Fibroblast of villous mesenchyme (primary cell): ENCODE measurements at places on chromosomes 12 and 14.

DNA sequence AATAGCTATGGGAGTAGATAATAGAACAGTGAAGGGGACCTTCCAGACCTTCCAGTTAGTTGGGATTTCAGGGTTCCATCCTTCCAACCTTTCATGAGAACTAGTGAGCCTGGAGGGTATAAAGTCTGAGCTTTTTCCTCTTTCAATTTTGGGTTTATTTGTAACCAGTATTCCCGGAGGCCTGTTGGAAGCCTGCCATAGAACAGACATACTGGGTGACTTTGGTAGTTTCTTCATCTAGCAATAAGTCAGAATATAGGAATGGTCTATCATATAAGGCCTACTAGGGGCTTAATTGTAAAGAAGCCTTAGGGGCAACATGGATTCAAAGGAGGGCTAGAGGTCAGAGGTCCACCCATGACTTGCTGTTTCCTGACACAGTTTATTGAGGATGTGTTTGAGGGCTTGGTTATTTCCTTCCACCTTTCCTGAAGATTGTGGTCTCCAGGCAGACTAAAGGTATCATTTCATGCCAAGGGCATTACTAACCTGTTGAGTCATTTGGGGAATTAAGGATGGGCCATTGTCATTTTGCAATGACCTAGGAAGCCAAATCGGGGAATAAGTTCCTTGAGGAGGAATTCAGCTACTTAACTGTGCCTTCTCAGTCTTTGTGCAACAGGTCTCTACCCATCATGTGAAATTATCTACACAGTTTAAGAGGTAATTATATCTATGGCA, 410.3 kb downstream of the SLC6A15 start:
- DNase-seq: no peak

- no peak for DNase-seq
These were observed 43.5 kb upstream of the KCNA5 start for GRCh38 chr12:5000204-5000603.

DNA sequence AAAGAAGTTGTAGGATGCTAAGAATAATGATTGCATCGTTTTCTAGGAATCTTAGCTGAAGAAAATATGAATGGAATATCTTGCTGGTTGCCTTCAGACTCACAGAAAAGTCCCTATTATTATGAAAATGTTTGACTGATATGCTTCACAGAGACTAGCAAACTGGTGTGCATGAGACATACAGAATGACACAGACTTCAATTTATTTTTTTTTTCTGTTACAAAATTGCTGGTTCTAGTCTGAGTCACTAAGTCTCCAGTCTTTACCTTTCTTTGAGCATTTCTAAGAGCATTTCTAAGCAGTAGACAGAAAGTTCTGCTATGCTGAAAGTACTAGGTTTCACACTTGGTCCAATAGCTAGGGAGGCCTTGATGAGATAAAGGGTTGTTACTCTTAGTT, 377.6 kb upstream of the ATP2B1 start:
- DNase-seq: no peak

DNA sequence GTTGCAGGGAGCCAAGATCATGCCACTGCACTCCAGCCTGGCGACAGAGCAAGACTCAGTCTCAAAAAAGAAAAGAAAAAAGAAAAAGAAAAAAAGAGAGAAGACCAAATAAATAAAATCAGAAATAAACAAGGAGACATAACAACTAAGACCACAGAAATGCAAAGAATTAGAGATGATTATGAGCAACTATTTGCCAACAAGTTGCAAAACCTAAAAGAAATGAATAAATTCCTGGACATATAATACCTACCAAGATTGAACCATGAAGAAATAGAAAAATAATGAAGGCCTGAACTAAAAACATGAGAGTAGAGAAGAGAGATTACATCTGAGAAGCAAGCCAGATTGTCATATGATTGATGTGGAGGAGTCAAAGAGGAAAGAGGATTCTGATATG, 17.6 kb upstream of the EPS8 start:
- DNase-seq: no peak

DNA sequence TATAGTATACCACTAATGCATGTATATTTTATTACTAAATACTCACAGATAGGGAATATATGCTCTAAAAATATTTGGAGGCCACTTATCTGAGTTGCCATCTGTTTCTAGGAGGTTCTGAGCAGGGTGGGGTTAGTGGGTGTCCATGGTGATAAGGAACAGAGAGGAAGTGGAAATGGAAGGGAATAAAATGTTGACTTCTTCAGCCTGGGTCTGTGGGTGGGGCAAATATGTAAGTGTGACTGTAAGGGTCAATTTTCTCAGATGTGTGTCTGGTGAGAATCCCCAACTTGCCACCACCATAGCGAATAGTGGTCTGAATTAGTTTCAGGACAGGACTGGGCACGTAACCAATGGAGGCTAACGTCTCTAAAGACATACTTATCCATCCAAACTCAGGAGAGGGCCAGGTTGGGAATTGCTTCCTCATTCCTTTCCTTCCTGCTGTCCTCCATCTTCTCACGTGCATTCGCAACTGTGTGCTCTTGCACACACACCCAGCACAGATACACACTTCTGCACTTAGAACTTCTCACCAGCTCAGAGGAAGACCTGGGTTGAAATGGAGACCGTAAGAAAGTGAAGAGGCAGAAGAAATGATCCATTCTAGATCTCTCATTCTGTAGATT, 54.2 kb upstream of the GZMB start:
- DNase-seq: no peak

DNA sequence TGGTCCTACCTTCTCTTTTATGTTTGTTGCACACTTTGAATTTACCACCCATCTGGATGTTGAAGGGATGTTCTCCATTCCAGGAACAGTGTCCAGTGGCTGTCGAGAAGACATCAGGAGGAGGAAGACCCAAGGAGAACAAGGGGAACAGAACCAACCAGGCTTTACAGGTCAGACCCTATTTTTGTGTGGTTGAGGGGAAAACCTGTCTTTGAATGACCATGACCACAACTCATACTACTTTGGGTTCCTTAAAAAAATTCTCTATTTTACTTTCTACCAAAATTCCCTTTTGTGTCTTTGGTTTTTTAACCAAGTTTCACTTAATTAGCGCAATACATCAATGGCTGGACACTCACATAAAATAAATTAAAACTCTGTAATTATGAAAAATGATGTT, 78.7 kb downstream of the PLXNC1 start:
- no peak for DNase-seq

GRCh38 chr12:117119592-117120198, 20.5 kb upstream of the TESC start:
- peak; percentile 26 for DNase-seq

GRCh38 chr12:81330480-81330879, 252.6 kb downstream of the ACSS3 start:
- DNase-seq: peak; percentile 1
